ENCODE measurements at places on chromosomes 13 and 19. TPM values are rescaled to one million over a fixed set of nuclear protein-coding genes. Genes with fewer than 3 reads are reported as not detected.

LILRB3 gene
- 2.5 TPM for total RNA-seq

SLC25A41 gene
- not detected for total RNA-seq

KLK10 gene
- not detected for total RNA-seq

PRSS57 gene
- not detected for total RNA-seq

VSTM2B gene
- not detected for total RNA-seq

KLK3 gene
- not detected for total RNA-seq

CD70 gene
- not detected for total RNA-seq

FGF14 gene
- 3.3 TPM for total RNA-seq

ZFP28 gene
- total RNA-seq: 1.2 TPM

FFAR2 gene
- total RNA-seq: 0.84 TPM

DPF1 gene
- total RNA-seq: not detected

ALOX5AP gene
- 3.5 TPM for total RNA-seq

KANK3 gene
- total RNA-seq: 3.3 TPM

ZNF699 gene
- total RNA-seq: 2.5 TPM

GRCh38 chr19:19575411-19575810 lies 37.3 kb downstream of the CILP2 start:
- no peaks in the 10 kb centered on the region for H3K4me1 ChIP-seq
- no peaks in the 10 kb centered on the region for H3K27me3 ChIP-seq
- no peak for DNase-seq

- H3K4me3 ChIP-seq: no peak overlapping the region
- no peak overlapping the region for H3K27ac ChIP-seq
- no peaks in the 10 kb centered on the region for H3K27me3 ChIP-seq
- no peaks in the 10 kb centered on the region for H3K4me1 ChIP-seq
- peaks cover 4% of the 10 kb centered on the region for H3K36me3 ChIP-seq
Observed at GRCh38 chr19:49631014-49631588, 8.8 kb downstream of the RRAS start.

GRCh38 chr13:61255040-61255796 lies 160.4 kb downstream of the PCDH20 start:
- DNase-seq: no peak
- H3K27ac ChIP-seq: no peak overlapping the region
- H3K36me3 ChIP-seq: no peaks in the 10 kb centered on the region

- no peaks in the 10 kb centered on the region for H3K36me3 ChIP-seq
- no peaks in the 10 kb centered on the region for H3K4me1 ChIP-seq
- no peaks in the 10 kb centered on the region for H3K27me3 ChIP-seq
Observed at GRCh38 chr13:44715287-44716230, 139.4 kb upstream of the TSC22D1 start.

DNA sequence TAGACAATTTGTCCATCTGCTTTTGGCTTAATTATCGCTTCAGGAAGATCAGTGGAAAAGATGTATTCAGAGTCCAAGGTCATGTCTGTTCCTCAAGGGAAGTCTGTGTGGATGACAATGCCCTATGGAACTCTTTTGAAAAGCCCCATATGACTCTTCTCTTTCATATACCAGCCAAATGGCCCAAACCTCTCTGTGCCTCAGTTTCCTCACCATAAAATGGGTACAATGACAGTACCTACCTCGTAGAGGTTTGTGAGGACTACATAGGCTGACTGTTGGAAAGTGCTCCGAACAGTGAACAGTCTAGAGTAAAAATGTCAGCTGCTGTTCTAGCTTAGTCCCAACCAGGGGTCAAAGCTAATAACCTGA lies 104.6 kb downstream of the COL4A2 start:
- H3K27me3 ChIP-seq: no peaks in the 10 kb centered on the region
- no peak overlapping the region for H3K4me3 ChIP-seq
- no peaks in the 10 kb centered on the region for H3K4me1 ChIP-seq
- H3K27ac ChIP-seq: peak overlapping the region; percentile 72
- H3K36me3 ChIP-seq: no peaks in the 10 kb centered on the region

- H3K27me3 ChIP-seq: no peaks in the 10 kb centered on the region
- H3K4me3 ChIP-seq: no peak overlapping the region
- DNase-seq: no peak
- no peaks in the 10 kb centered on the region for H3K36me3 ChIP-seq
- no peak overlapping the region for H3K27ac ChIP-seq
Observed at GRCh38 chr13:59748046-59748445, 415.7 kb downstream of the DIAPH3 start.

- H3K27me3 ChIP-seq: no peaks in the 10 kb centered on the region
- no peak for DNase-seq
- H3K4me3 ChIP-seq: no peak overlapping the region
- no peak overlapping the region for H3K27ac ChIP-seq
Observed at GRCh38 chr19:32603961-32604360, 23.0 kb downstream of the PDCD5 start.

DNA sequence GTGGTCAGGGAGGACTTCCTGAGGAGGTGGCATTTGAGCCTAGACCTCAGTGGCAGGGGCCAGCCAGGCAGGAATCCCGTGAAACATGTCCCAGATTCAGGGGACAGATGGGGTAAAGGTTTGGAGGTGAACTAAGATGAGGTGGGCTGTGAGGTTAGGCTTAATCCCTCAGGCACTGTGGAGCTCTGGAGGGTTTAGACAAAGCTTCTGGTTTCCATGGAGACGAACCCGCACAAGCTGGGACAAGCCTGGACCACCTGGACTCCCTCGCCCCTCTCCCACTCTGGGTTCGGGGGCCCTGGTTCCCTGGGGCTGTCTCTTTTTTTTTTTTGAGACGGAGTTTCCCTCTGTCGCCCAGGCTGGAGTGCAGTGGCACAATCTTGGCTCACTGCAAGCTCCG lies 15.7 kb downstream of the TJP3 start:
- peaks cover 9% of the 10 kb centered on the region for H3K4me1 ChIP-seq
- DNase-seq: no peak
- no peaks in the 10 kb centered on the region for H3K27me3 ChIP-seq
- no peaks in the 10 kb centered on the region for H3K36me3 ChIP-seq

- H3K4me1 ChIP-seq: peaks cover 15% of the 10 kb centered on the region
- DNase-seq: no peak
- no peaks in the 10 kb centered on the region for H3K27me3 ChIP-seq
- no peak overlapping the region for H3K27ac ChIP-seq
- no peak overlapping the region for H3K4me3 ChIP-seq
Observed at GRCh38 chr19:55085923-55086715, 10.4 kb downstream of the EPS8L1 start.

GRCh38 chr13:114068656-114069318 lies 63.6 kb downstream of the RASA3 start:
- H3K27ac ChIP-seq: peak overlapping the region; percentile 67
- DNase-seq: no peak
- no peaks in the 10 kb centered on the region for H3K27me3 ChIP-seq
- H3K4me1 ChIP-seq: peaks cover 2% of the 10 kb centered on the region

GRCh38 chr13:80454245-80454644 lies 113.3 kb upstream of the SPRY2 start:
- H3K4me3 ChIP-seq: no peak overlapping the region
- no peak for DNase-seq
- no peaks in the 10 kb centered on the region for H3K36me3 ChIP-seq
- H3K4me1 ChIP-seq: no peaks in the 10 kb centered on the region

DNA sequence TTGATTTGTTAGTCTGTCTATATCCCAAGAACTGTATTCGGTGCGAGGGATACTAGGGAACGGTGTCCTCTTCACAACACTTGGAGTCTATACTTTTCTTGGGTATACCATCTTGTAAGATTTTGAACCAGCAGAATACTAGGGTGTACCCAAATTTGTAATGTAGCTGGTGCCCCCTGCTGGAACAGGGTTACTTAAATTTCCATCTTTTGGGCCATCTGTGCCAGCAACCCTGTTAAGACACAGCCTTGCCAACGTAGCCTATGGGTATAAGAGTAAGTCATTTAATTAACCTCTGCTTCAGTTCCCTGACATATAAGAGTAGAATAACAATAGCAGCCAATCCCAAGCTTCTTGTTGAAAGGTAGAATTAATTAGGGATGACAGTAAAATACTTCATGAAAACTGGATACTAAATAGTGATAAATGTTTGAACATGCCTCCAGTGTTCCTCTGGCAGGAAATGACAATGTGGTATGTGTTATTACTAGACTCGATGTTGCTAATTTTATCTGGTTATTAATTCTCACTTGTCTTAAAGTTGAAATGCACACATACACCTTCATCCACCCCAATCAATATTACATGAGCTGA lies 607.6 kb downstream of the FGF9 start:
- no peaks in the 10 kb centered on the region for H3K4me1 ChIP-seq
- no peaks in the 10 kb centered on the region for H3K27me3 ChIP-seq
- peak; percentile 49 for DNase-seq

GRCh38 chr13:31896427-31896826 lies 135.1 kb upstream of the FRY start:
- H3K27ac ChIP-seq: no peak overlapping the region
- no peaks in the 10 kb centered on the region for H3K4me1 ChIP-seq
- H3K27me3 ChIP-seq: no peaks in the 10 kb centered on the region
- no peak for DNase-seq

- H3K27me3 ChIP-seq: no peaks in the 10 kb centered on the region
- peak overlapping the region; percentile 74 for H3K27ac ChIP-seq
- H3K4me3 ChIP-seq: no peak overlapping the region
- peaks cover 2% of the 10 kb centered on the region for H3K4me1 ChIP-seq
Observed at GRCh38 chr13:99432609-99433542, 68.4 kb upstream of the TM9SF2 start.

- H3K27ac ChIP-seq: no peak overlapping the region
- no peak for DNase-seq
- H3K4me1 ChIP-seq: peaks cover 9% of the 10 kb centered on the region
- H3K27me3 ChIP-seq: no peaks in the 10 kb centered on the region
Observed at GRCh38 chr13:49560270-49561061, 24.9 kb downstream of the RCBTB1 start.

- no peak overlapping the region for H3K27ac ChIP-seq
- no peaks in the 10 kb centered on the region for H3K4me1 ChIP-seq
- DNase-seq: no peak
Observed at GRCh38 chr19:19628501-19629134, 598 bp upstream of the LPAR2 start.

GRCh38 chr19:6223461-6224307 lies 56.1 kb downstream of the MLLT1 start:
- H3K36me3 ChIP-seq: peaks cover 14% of the 10 kb centered on the region
- H3K27ac ChIP-seq: no peak overlapping the region
- H3K4me1 ChIP-seq: peaks cover 28% of the 10 kb centered on the region
- no peaks in the 10 kb centered on the region for H3K27me3 ChIP-seq

- H3K27ac ChIP-seq: no peak overlapping the region
- no peaks in the 10 kb centered on the region for H3K4me1 ChIP-seq
- H3K4me3 ChIP-seq: no peak overlapping the region
- no peak for DNase-seq
Observed at GRCh38 chr13:34258646-34259386, 440.9 kb downstream of the RFC3 start.

- H3K4me1 ChIP-seq: peaks cover 9% of the 10 kb centered on the region
- H3K27me3 ChIP-seq: no peaks in the 10 kb centered on the region
- no peak for DNase-seq
Observed at GRCh38 chr19:38303517-38304351, at the start of gene C19orf33. Gene C19orf33, plus strand, starts transcription at chr19:38304251. Its CDS starts 11 bp downstream, at chr19:38304262.

DNA sequence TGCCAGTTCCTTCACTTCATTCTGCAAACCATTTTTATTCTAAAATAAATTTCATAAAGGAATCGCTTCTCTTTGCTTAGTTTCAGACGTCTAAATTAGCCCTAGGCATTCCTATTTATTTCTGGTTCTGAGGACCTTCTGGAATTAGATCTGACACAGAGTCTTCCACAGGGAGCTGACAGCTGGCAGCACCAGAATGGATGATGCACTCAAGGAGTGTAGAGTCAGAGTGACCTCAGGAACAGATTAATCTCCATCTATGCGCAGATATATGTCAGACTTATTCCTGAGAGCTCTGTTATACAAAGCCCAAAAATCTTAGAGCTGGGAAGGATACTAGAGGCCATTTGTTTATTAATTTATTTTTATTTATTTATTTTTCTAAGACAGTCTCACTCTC lies 450.8 kb downstream of the HS6ST3 start:
- H3K27ac ChIP-seq: no peak overlapping the region
- DNase-seq: no peak
- H3K4me3 ChIP-seq: no peak overlapping the region
- H3K4me1 ChIP-seq: no peaks in the 10 kb centered on the region

GRCh38 chr13:97726664-97727280 lies 226.7 kb upstream of the IPO5 start:
- no peak for DNase-seq
- no peaks in the 10 kb centered on the region for H3K27me3 ChIP-seq
- H3K4me3 ChIP-seq: no peak overlapping the region
- H3K4me1 ChIP-seq: peaks cover 3% of the 10 kb centered on the region
- H3K27ac ChIP-seq: no peak overlapping the region
- H3K36me3 ChIP-seq: no peaks in the 10 kb centered on the region

- no peak for DNase-seq
- no peaks in the 10 kb centered on the region for H3K27me3 ChIP-seq
- no peaks in the 10 kb centered on the region for H3K4me1 ChIP-seq
- H3K27ac ChIP-seq: no peak overlapping the region
- H3K4me3 ChIP-seq: no peak overlapping the region
Observed at GRCh38 chr13:65650321-65650720, 1579.8 kb downstream of the PCDH9 start.

- H3K27ac ChIP-seq: no peak overlapping the region
- H3K27me3 ChIP-seq: peaks cover 2% of the 10 kb centered on the region
- H3K36me3 ChIP-seq: no peaks in the 10 kb centered on the region
- DNase-seq: no peak
- H3K4me3 ChIP-seq: no peak overlapping the region
- H3K4me1 ChIP-seq: no peaks in the 10 kb centered on the region
Observed at GRCh38 chr13:39411511-39411910, 191.5 kb downstream of the LHFPL6 start.

DNA sequence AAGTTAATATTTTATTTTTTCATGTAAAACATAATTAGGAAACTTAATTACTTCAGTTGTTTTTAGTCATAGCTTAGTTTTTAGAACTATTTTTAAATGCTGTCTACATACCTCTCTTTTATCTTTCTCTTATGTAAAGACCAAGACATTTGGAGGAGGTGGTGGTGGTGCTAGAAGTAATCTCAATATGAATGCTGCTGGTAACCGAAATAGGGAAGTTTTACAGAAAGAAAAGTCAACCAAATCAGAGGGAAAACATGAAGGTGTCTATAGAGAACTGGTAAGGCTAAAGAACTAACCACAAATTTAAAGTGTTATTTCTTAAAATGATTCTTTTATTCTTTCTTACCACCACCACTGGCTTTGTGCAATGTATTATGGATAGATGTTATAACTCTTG lies 97.3 kb downstream of the TDRD3 start:
- H3K4me3 ChIP-seq: no peak overlapping the region
- H3K27me3 ChIP-seq: no peaks in the 10 kb centered on the region
- no peaks in the 10 kb centered on the region for H3K36me3 ChIP-seq
- DNase-seq: no peak
- no peaks in the 10 kb centered on the region for H3K4me1 ChIP-seq

GRCh38 chr13:41019578-41020347 lies 647 bp upstream of the ELF1 start:
- peak overlapping the region; percentile 75 for H3K27ac ChIP-seq
- DNase-seq: no peak
- H3K27me3 ChIP-seq: no peaks in the 10 kb centered on the region
- H3K36me3 ChIP-seq: no peaks in the 10 kb centered on the region

DNA sequence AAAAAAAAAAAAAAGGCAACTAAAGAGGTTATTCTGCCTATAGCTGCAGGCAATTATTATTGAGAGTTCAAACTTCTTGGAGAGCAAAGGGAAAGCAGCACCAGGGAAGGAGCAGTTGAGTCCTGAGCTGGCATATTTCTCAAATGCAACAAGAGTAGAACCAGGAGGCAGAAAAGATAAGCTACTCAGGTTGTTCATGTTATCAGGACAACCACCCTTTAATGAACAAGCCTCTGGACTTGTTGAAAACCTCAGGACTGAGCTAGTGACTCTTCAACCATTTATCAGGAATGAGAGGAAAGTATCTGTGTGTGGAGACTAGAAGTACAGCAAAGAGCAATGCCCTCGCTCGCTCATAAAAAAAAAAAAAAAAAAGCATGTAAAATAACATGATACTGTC lies 183.0 kb downstream of the KCTD12 start:
- H3K36me3 ChIP-seq: no peaks in the 10 kb centered on the region
- no peaks in the 10 kb centered on the region for H3K4me1 ChIP-seq
- no peak overlapping the region for H3K27ac ChIP-seq
- no peak for DNase-seq
- peaks cover 5% of the 10 kb centered on the region for H3K27me3 ChIP-seq
- no peak overlapping the region for H3K4me3 ChIP-seq
